ENCODE measurements at places on chromosomes 6 and 20.

DNA sequence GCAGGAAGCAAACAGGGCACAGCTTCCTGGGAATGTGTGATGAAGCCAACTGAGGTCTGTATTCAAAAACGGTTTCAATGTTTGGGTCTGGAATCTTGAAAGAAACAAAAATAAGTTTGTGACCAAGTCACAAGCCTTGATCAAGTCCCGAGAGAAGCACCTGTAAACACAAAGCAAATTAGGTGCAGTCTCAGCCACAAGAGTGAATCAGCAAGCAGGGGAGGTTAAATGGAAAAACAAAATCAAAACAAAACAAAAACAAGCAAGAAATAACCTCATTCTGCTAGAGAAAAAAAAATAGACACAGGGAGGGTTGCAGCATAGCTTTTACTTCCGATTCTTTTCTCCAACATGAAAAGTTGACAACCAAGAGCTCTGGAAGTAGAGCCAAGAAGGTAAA is 201.7 kb downstream of the CLIC5 start:
- no peak for DNase-seq

- DNase-seq, result no peak
Measured at GRCh38 chr6:14231071-14231483, 113.5 kb downstream of the CD83 start.

- no peak for DNase-seq
Measured at GRCh38 chr6:146542881-146543210, 787 bp upstream of the RAB32 start.

GRCh38 chr6:9983168-9983567 is 431.7 kb downstream of the TFAP2A start:
- no peak for DNase-seq

DNA sequence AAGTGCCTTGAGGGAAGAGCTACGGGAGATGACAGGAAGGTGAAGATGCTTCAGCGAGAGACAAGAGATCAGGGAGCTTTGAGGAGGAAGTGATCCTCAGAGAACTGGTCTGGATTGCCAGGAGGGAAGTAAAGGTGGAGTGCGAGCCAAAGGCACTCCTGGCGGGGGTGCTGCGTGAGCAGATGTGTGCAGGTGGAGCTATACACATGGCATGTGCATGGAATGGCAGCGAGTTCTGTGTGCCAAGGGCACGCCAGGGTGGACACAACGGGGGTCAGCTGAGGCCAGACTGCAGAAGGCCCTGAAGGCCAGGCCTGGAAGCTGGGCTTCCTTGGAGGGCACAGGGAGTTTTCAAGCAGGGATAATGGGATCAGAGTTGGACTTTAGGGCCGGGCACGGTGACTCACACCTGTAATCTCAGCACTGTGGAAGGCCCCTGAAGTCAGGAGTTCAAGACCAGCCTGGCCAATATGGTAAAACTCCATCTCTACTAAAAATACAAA is 6.2 kb downstream of the PXMP4 start:
- DNase-seq, result no peak

GRCh38 chr6:99709062-99709461 is 102.4 kb downstream of the PRDM13 start:
- DNase-seq, result no peak

Measured in right atrium auricular region (tissue), 2 donors.